SK-N-DZ (cell line): ENCODE measurements at places on chromosomes 13 and 19.

DNA sequence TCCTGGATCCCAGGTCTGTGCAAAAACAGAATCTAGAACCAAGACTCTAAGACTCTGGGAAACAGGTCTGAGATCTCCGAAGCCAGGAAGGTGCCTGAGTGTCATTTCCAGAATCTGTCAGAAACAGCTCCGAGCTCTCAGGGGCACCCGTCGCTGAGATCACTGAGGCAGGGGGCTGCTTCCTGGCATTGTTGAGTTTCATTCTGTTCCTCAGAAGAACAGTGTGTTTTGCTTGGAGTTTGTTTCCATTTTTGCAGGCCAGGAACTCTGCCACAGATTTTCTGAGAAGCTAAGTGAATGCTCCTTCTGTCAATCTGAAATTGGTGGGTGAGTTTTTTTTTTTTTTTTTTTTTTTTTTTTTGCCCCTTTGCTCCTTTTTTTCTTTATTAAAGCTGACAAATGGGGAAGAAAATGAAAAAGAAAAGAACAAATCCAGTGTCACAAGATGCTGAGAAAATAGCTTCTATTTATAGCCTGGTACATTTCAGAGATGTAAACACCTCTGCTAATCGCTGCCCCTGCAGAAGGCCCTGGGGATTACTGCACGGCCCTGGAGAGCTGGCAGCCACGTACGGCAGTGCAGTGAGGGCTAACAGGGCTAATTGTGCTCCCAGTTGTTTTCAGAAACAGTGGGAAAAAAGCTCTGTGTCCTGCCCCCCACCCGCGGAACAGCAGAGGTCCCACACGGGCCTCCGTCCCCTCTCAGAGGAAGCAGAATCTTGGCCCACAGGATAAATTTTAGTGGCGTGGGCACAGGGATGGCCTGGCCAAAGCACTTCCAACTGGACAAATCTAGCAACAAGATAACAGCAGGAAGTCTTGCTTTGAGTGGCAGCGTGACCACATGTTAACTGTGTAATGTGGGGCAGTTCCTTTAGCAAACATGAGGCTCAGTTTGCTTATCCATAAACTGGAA is 237.6 kb upstream of the IRS2 start:
- peak; percentile 18 for DNase-seq

GRCh38 chr13:107373551-107373950 is 805.6 kb upstream of the ARGLU1 start:
- DNase-seq = peak; percentile 44

DNA sequence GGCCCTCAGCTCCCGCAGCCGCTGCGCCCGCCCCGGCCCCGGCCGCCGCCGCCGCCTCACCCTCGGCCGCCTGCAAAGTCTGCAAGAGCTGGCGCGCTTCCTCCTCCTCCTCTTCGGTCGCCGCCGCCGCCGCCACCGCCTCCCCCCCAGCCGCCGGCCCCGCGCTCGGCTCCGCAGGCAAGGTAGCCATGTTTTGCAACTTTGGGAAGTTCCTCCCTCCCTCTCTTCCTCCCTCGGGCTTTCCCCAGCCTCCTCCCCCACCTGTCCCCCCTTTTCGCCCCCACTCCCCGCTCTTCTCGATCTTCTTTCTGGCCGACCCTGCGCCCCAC is 433 bp downstream of the SIX5 start:
- DNase-seq = no peak

DNA sequence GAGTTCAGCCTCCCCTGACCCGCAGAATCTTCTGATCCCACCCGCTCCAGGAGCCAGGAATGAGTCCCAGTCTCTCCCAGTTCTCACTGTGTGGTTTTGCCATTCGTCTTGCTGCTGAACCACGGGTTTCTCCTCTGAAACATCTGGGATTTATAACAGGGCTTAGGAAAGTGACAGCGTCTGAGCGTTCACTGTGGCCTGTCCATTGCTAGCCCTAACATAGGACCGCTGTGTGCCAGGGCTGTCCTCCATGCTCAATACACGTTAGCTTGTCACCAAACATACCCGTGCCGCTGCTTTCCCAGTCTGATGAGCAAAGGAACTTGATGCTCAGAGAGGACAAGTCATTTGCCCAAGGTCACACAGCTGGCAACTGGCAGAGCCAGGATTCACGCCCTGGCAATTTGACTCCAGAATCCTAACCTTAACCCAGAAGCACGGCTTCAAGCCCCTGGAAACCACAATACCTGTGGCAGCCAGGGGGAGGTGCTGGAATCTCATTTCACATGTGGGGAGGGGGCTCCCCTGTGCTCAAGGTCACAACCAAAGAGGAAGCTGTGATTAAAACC is 1.1 kb upstream of the APOE start:
- DNase-seq = no peak

GRCh38 chr19:3768015-3768747 is 3.8 kb downstream of the RAX2 start:
- DNase-seq = no peak

DNA sequence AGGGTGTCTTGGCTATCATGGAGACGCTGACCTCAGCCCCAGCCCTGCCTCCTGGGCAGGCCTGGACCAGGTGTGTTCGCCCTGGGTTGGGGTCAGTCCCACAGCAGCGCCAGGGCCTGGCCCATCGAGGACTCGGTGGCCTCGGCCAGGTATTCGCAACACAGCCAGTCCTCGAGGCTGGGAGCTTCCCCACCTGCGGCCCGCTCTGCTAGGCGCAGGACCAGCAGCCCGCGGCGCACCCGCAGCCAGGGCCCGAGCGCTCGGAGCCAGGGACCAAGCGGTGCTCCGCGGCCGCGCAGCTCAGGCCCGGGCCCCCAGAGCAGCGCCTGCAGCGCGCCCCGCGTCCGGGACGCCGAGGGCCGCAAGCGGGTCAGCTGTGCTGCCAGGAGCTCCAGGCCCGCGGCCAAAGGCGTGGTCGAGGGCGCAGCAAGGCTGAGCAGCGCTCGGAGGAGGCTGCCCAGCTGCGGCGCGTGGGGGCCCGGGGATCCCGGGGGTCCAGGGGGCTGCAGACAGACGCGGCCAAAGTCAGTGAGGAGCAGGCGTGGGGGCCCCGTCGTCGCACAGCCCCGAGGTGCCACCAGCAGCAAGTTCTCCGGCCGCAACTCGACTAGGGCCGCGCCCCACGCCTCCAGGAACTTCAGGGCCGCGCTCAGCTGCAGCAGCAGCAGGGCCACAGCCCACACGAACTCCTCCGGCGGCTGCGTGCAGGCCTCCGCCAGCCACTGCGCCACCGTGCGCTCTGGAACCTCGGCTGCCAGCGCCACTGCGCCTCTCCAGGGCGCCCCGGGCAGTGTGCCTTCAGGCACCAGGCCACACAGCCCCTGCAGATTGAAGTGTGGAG is 6.2 kb downstream of the PEAK3 start:
- DNase-seq = no peak

DNA sequence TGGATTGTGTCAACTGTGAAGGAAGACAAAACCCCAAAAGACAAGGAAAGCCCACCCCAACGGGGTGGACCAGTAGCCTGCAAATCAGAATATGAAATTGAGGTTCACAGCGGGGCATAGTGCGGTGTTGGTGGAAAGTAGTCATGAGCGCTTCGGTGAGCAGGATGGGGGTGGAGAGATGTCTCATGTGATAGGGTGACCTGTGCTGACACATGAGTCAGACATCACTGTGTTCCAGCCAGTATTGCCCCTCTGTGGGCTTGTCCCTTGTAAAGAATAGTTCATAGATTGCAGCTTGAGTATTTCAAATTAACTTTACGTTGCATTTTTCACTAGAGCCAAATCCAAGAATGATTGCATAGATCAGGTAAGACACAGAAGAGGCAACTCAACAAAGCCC is 7.3 kb downstream of the ZNF69 start:
- no peak for DNase-seq

DNA sequence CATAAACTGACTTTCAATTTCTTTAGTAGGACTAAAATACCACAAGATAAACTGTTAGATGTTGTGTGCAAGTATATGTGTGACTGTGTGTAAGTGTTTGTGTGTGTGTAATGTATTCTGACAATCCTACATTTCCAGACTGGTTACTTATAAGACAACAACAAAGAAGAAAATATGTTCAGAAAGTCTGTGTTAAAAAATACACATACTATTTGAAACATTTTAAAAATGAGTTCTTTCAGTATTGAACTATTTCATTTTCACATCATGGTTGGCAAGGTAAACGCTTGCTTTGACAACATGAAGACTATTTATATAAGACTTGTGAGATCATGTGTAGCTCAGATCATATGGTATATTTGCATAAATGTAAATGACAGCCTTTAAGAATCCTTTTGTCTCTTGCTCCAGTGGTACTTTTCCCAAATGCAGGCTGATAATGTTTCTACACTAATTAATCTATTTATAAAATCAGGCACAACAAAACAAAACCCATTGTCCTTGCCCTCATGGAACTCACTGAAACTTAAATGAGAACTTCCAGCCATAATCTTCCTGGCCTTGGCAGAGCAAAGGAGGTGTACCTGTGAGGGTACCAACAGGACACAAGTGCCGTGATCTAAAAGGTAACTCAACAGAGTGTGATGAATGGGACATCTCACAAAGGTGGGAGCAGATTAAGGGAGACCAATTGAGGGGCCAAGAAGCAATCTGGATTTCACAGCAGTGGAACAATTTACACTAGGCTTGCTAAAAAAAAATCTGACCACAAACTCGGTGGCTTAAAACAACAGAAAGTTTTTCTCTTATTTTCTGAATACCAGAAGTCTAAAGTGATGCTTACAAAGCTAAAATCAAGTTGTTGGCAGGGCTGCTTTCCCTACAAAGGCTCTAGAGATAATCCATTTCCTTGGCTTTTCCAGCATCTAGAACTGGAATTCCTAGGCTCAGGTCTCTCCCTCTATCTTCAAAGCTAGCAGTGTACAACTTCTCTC is 349.0 kb downstream of the TBC1D4 start:
- DNase-seq = no peak

DNA sequence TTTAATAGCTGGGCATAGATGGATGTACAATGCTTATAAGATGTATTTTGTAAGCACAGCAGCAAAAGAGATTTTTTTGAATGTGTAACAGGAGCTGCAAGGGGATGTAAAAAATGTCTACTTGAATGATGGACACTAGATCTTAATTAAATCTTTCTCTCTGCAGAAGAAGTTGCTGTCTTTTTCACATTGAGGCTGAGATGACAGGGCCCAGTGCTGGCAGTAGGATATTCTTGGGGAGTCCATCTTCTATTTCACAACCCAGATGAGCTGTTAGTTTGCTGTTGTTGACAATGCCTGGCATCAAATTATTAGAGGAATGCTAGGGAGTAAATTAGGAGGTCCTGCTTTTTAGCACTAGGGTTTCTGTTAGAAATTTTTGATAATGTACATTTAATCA is 698.7 kb downstream of the SLITRK5 start:
- DNase-seq = peak; percentile 37

- DNase-seq = peak; percentile 90
Observed at GRCh38 chr19:11887611-11888531, at the start of gene ZNF69. Gene ZNF69, plus strand, starts transcription at chr19:11887782. Its CDS starts 142 bp downstream, at chr19:11887924.

GRCh38 chr13:112961457-112962369 is 7.3 kb upstream of the MCF2L start:
- no peak for DNase-seq

DNA sequence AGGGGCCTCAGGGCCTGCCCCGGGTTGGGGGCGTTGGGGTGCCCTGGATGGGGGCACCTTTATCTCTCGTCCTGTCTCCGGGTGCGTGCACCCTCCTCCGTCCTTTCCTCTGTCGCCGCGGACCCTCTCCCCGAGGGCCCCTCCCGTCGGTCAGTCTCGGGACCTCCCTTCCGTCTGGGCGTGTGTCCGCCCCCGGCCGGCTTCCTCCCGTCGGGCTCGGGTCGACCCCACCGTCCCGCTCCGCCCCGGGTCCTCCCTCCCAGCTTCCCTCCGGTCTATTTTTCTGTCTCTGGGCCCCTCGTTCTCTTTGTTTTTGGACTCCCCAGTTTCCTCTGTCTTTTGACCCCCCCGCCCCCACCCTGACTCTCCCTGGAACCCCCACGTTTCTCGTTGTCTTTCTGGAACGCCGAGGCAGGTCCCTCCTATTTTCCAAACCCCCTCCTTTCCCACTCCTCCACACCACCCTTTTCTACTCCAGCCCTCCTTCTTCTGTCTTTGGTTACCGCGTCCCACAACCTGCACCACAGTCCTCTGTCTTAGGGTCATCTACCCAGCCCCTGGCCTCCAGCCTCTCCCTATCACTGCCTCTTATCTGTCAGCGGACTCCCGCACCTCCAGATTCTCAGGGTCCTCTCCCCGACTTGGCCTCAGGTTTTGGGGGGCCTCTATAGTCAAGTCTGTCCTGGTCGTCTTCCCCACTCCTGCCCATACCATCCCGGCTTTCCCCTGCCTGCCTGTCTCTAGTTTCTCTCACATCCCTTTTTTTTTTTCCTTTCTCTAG is 757 bp downstream of the EGLN2 start:
- no peak for DNase-seq

GRCh38 chr19:4279530-4280422 is 710 bp downstream of the SHD start:
- no peak for DNase-seq

DNA sequence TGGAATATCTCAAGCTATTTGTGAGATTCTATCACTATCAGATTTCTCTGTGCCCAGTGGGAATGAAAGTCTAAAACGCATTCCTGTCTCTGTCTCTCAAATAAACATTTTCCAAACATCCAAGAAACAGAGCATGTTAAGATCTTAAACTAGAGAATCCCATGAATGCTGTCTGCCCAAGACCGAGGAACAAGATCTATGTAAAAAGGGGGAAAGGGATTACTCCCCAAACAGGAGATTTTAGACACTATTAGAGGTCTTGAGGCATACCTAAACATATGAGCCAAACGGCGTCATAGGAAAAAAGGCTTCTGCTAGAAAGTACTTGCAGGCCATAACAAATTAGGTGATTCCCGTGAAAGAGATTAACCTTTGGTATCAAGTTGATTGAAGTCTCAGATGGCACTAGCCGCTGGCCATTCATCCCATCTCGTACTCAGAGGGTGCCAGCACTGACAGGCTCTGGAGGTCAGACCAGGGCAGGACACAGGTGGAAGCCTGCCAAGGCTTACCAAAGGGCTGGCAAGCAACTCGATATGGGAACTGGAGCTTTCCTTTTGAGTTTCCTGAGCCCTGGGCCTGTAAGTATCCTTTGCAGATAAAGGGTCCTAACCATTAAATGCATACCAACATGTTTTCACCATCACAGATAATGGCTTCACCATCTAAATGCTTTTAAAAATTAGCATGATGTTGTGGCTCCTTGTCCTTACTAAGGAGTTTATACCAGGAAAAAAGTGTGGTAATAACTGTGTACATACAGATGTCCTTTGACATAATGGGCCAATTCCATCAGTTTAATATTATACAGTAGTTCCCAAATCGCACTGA is 225.2 kb downstream of the FOXO1 start:
- DNase-seq = no peak

DNA sequence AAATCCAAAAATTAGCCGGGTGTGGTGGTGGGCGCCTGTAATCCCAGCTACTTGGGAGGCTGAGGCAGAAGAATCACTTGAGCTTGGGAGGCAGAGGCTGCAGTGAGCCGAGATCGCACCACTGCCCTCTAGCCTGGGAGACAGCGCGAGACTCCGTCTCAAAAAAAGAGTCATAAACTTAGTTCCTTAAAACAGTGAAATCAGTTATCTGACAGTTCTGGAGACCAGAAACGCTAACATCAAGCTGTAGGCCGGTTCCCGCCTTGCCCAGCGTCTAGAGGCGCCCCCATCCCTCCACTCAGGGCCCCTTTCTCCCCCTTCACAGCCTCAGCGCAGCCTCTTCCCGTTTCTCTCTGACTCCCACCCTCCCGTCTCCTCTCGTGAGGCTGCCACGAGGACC is 11.9 kb downstream of the ADAT3 start:
- DNase-seq = no peak
